ENCODE measurements at places on chromosomes 3 and 15.

- no peak for DNase-seq
These were observed 109.7 kb downstream of the LRRK1 start for GRCh38 chr15:101028772-101029438.

- no peak for DNase-seq
These were observed 112.7 kb downstream of the KLF13 start for GRCh38 chr15:31439328-31439727.

DNA sequence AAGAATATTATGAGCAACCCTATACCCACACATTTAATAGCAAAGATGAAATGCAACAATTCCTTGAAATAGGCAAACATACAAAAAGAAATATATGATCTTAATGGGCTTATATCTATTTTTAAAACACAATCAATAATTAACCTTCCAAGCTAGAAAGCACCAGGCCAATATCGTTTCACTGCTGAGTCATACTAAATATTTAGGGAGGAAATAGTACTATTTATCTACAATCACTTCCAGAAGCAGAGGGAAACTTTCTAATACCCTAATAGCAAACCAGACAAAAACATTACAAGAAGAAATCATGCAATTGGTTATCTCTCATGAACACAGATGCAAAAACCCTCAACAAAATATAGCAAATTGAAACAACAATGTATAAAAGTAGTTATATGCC, 207.8 kb downstream of the MTHFS start:
- DNase-seq: no peak

DNA sequence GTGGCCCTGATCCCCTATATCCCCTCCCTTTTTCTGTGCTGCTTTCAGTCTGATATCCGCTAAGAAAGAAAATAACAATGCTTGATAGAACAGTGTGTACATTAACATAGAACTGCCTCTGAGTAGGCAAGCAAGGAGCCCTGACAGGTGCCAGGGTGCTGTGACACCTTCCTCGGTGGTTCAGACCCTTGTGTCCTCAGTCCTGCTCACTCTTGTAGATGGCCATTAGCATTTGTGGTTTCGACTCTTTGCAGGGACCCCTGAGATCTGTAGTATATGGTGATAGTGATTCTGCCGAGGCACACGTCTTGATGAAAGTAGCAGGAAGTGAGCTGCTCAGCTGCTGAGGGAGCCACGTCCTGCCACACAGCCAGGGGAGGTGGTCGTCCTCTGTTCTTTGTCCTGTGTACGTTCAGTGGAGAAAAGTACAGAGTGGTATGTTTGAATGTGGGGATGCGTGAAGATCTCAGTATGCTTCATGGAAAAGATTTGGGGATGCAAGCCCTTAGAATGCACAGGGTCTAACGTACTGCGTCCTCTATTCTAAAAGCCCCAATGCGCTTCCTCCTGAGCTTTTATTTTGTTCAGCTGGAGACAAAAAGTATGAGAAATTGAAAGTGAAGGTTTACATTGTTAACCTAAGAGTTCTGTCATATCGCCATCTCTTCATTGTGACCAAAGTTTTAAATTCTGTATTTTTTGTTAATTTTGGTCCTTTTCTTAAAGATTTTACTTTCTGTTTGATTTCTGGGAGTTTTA, 35.4 kb downstream of the PXYLP1 start:
- DNase-seq: no peak

DNA sequence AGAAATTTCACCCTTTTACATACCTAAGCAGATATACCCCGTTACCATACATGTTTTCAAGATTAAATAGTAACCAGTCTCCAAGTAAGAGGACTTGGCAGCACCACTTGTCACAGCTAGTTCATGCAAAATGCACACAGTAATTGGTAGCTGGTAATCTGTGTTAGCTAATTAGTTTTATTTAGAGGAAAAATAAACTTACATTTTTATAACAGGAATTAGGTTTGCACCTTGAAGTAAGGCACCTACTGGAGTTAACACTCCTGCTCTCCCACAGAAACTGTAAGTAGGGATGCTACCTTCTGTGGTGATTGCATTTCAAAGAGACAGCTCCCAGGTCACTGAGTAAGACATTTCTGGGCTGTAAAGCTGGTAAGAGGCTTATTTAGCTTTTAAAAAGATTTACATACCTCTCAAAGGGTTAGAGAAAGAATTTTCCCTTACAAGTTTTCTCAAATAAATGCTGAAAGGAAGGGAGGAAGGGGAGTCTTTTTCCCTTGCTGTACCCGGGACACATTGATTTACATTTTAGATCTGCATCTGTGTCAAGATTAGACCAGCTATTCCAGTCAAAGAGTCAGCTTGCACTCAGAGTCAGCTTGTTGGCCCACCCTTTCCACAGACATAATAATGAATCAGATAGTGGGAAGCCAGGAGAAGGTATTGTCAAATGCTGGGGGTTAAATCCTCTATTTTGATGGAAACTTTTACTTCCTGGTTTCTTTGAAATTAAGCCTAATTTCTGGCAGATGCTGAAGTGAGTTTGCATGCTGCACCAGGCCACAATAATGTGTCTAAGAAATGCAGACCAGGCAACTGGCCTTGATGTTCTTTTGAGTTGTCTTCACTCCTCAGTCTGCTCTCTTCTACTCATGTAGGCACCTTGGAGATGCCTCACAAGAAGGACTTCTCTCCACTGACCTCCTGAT, 77.6 kb upstream of the CHD2 start:
- DNase-seq: no peak

- DNase-seq: no peak
These were observed 138.6 kb downstream of the GAP43 start for GRCh38 chr3:115761927-115762305.

GRCh38 chr3:10766049-10766705, 49.9 kb upstream of the SLC6A11 start:
- DNase-seq: no peak

DNA sequence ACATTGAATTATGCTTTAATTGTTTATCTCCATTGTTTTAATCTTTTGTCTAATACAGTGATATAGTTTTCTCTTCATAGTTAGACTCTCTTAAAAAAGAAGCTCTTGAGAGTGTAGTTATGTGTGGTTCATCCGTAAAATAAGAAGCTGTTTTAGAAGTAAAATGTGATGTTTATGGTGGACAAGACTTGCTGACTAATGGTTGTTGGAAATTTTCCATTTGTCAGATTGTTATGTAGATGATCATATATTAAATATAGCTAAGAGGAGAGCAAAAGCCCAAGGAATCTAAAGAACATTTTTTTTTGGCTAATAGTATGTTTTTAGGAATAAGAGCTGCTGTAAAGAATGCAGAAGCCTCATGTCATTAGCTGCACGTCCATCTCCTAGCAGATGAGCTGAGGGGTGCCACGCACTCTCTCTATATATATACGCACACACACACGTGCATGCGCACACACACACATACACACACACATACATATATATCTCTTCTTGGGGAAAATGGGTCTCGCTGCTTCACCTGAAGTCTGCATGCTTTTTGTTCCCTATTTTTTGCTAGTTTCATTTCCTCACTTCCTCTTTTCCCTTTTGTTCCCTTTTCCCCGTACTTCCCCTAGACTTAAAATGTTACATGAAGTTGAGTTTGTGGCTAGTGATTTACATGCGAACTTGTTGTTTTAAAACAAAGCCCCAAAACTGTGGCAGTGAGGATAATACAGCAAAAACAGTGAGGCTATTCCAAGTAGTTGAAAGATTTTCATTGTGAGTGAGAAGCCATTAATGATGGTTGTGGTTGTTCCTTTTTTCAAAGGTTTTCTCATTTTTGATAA, 107.8 kb downstream of the MBNL1 start:
- DNase-seq: no peak

DNA sequence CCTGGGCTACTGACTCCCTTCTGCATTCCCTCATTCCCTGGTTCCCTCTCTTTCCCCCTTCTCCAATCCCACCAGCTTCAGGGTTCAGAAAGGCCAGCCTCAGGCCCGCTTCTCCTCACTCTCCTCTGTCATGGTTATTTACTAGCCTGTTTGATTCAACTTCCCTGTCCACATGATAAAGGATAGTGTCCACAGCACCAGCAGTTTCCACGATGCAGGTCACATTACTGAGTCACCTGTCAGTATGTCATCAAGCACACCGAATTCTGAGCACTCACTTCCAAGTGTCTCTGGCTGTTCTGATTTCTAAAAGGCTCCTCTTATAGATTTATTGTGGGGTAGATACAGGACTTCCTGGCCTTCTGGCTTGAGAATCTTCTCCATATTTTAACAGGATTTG, 96.6 kb upstream of the CTNNB1 start:
- DNase-seq: no peak

- DNase-seq: no peak
These were observed 309.0 kb downstream of the GBE1 start for GRCh38 chr3:81452418-81452817.

Measured in DMS79 (cell line).